ENCODE measurements at places on chromosomes 7 and 10.
A peak's percentile ranks its signal among the peaks of the same experiment; 100 is the strongest.

DNA sequence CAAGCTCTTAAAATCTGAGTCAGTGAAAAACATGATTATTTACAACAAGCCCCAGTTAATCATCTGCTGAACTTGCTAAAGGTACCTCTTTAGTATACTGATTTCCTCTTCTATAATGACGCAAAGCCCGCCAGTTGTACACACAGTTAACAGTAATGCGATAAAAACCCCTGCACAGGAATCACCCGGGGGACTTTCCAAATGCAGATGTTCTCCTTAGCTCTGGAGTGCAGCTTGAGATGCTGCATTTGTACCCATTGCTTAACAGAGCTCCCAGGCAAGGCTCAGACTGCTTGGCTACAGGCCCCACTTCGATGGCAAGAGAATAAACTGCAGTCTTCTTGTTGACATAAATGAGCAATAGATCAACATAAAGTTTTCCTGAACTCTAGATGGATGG, 279.6 kb upstream of the HGF start:
- no peak for DNase-seq

GRCh38 chr7:94630855-94631254, 25.1 kb downstream of the SGCE start:
- DNase-seq, result no peak

GRCh38 chr7:138538518-138538917, 78.5 kb downstream of the TRIM24 start:
- no peak for DNase-seq

DNA sequence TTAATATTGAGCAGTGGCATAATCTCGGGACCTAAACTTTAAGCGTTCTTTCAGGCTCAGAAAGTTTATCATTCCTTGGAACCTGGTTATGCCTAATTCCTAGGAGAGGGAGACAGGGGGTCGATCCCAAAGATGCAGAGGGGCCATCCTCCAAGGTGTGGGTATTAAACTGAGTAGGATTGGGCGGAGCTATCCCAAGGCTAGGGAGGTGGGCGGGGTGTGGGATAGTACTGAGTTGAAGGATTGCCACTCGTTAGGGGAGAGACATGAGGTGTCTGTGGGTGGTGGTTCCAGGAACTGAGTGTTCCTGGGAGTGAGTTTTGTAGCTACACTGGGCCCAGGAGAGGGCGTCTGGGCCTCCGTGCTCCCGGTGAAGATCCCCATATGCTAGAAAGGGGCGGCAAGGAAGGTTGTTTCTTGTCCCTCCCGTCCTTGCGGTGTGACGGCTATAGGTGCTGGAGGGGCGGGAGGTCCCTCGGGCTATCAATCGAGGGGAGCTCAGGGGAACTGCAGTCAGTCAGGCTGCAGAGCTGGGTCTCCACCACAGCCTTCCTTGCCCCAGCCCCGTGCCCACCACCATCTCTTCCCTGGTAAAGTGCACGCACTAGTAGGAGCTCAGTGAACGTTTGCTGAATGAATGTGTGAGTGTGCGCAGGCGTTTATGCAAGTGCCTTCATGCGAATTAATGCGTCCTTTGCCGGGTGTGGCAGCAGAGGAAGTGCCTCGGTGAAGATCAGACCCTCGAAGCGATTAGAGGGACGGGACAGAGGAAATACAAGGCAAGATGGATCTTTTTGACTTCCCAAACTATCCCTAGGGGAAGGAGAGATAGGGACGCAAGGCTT, 3.0 kb upstream of the HMX2 start:
- DNase-seq, result no peak

DNA sequence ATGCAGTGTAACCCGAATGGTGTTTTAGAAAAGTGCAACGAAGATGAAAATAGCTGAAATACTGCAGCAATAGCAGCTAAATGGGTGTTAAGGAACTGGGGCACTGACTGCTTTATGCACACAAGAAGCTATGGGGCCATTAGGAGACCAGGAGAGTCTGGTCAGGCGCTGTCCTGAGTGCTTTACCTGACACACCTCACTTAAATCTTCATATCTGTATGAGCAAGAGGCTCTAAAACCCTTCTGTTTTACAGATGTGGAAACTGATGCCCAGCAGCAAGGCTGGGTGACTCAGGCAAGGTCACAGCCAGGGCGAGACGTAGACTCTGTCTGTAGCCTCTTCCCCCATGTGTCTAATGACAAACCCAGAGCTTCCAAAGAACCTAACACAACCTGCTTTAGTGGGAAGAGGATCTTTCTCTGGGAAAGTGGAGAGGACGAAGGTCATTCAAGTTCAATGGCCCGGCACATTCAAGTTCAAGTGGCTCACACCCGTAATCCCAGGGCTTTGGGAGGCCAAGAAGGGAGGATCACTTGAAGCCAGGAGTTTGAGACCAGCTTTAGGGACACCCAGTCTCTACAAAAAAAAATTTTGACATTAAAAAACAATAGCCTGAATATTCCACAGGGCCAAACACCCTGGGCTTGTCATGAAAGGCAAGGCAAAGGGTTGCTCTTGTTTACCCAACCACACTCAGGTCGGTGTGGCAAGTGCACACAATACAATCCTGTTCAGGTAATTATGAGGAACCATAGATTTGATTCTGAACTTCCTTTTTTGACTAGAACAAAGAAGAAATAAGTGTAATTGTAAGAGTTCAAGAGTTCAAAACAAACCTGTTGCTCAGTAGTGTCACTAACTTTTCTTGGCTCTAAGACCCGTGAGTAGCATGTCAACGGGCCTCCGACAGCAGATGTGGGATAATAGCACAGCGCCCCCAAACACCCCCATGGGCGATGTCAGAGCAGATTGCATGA, 53.7 kb upstream of the KLF6 start:
- no peak for DNase-seq

DNA sequence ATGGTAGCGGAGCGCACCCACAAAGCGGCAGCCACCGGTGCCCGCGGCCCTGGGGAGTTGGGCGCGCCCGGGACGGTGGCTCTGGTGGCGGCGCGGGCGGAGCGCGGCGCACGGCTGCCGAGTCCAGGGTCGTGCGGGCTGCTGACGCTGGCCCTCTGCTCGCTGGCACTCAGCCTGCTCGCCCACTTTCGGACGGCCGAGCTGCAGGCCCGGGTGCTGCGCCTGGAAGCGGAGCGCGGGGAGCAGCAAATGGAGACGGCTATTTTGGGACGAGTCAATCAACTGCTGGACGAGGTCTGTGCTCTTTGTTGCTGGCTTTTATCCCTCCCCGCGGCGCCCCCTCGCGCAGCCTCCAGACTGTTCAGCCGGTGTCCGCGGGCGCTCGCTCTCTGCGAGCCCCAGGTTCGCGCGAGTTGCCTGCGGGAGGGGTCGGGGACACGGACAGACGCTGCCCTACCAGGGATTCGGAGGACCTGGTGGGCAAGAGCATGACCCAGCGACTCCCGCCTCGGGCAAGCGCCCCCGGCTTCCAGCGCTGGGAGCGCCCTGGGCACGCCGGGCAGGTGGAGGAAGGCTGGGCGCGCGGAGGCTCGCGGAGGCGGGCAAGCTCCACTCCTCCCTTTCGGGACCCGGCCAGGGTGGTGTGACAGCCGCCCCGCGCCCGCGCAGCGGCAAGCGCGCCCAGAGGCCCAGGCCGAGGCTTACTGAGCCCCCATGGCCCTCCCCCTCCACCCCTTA, 887 bp downstream of the COL13A1 start:
- DNase-seq, result no peak

DNA sequence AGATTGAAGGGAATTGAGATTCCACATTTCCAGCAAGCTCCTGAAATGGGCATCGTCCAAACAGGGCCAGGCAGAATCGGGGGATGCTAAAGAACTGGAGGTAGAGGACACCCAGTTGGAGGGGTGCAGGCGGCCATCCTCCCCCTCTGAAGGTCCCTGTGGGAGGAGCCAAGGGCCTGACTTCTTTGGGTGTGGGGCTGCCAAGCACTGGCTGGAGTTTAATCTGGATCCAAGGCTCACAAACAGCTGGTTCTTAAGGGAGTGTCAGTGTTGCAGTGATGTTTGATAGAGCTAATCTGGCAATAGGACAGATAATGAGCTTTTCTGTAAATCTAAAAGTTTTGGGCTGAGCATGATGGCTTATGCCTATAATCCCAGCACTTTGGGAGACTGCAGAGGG, 20.8 kb downstream of the TSPAN14 start:
- no peak for DNase-seq

- no peak for DNase-seq
Observed at GRCh38 chr10:98394851-98395440, 20.0 kb downstream of the PYROXD2 start.

DNA sequence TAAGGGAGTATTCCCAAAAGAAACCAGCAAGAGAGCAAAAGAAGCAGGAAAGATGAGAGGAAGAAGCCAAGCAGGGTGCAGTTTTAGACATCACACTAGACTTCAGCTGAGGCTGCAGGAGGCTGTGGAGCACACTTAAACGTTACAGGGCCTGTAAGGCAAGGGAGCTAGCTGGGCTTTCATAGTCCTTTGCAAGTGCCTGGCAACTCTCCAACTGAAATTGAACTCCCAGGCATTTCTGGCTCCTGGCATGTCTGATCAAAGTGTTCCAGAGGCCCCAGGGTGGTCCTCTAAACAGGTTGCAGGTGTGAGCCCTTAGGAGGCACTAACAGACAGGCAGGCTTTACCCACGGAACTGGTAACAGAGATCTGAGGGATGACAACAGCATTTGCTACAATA, 750.2 kb downstream of the XPNPEP1 start:
- DNase-seq, result no peak

DNA sequence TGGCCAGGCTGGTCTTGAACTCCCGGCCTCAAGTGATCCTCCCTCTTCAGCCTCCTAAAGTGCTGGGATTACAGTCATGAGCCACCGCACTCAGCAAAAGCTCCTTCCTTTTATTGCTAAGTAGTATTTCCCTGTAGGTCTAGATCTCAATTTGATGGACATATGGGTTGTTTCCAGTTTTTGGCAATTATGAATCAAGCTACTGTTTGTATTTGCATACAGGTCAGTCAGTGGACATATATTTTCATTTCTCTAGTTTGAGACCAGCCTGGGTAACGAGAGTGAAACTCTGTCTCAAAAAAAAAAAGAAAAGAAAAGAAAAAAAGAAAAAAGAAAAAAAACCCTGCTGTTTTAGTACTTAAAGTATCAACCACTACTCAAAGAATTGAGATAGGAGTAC, 6.4 kb upstream of the PRKRIP1 start:
- DNase-seq, result no peak

- no peak for DNase-seq
Observed at GRCh38 chr10:74084955-74085354, 65.7 kb downstream of the AP3M1 start.

GRCh38 chr7:38831259-38831996, 77.6 kb downstream of the VPS41 start:
- DNase-seq, result no peak

DNA sequence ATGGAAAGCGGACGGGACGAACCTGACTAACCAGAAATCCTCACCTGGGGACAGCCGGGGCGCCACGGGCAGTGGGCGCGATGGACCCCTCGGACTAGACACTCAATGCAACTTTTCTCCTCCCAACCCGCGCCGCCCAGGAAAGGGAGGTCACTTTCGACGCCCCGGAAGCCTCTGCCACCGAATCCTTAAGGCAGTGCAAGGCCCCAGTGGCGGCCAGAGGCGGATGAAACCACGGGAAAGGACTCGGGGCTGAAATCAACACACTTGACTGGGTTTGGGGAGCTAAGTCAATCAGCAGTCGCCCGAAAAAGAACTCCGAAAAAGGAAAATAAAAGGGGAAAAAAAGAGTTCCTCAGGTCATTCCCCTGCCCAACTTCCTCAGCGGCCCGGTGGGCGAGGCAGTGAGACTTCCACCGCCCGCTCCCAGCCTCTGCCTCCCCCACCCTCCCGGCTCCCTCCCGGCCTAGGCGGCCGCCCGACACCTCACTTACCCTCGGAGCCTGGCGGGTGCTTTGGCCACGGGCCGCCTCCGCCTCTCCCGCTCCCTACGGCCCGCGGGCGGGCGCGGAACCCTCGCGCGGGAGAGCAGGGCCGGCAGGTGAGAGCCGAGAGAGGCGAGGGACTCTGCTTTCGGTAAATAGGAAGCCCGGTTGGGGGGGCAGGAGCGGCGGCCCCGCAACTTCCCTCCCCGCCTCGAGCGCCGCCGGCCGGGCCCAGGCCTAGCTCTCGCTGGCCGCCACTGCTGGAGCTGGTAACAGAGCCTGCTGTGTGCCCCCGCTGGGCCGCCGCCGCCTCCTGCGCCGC, 518 bp downstream of the WAPL start:
- DNase-seq, result peak; percentile 2

- DNase-seq, result no peak
Observed at GRCh38 chr7:149838992-149839408, 825 bp downstream of the ZNF862 start.

- DNase-seq, result no peak
Observed at GRCh38 chr7:40489844-40490602, 355.2 kb downstream of the SUGCT start.

DNA sequence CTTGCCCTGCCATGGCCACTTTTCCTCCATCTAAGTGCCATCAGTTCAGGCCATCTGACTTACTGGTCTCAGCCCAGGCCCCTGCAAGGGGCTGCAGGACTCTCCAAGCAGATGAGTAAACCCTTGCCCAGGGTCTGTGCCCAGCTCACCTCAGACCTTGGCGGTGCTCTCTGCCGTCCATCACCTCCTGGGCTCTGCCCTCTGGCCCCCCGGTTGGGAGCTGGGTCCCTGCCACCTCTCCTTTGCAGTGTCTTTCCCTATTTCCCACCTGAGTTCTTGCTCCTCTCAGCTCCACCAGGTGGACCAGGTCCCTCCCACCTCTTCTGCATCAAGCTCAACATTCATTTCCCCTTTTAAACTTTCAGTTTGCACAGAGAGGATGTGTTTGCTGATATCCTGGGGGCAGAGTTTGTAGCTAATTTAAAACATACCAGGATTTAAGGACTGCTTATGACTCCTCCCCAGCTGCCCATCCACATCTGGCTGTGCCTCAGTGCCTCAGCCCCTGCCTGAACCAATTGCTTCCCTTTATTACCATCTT, 135.5 kb downstream of the SLIT1 start:
- no peak for DNase-seq

GRCh38 chr7:70400829-70401380, 731.0 kb upstream of the GALNT17 start:
- no peak for DNase-seq

DNA sequence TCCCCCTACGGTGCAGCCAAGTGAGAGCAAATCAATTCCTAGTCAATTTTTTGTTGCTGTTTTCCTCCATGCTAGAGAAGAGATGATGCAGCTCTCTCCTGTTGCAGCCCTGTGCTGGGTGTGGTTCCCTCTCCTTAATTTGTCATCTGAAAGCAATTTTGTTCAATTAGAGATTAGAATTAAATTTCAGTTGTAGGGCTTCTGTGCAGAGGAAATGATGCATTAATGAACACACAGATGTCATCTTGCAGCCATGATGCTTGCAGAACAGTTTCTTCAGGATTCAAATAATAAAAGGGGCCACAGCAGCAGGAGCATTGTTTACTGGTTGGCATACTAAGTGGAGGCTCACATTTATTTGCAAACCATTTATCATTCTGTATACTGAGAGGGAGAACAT, 266.0 kb downstream of the AUTS2 start:
- no peak for DNase-seq

GRCh38 chr10:28661035-28661434, 16.3 kb upstream of the BAMBI start:
- DNase-seq, result no peak

GRCh38 chr10:12225444-12225843, 29.5 kb downstream of the CDC123 start:
- no peak for DNase-seq

GRCh38 chr10:97927622-97928021, 78.0 kb downstream of the GOLGA7B start:
- no peak for DNase-seq
